ENCODE measurements at places on chromosomes 7 and 10. TPM values are rescaled to one million over a fixed set of nuclear protein-coding genes. Genes with fewer than 3 reads are reported as not detected.

Gene DYDC2
- total RNA-seq: not detected

Gene MCM10
- 0.08 TPM for total RNA-seq

Gene AHCYL2
- total RNA-seq: 3.1 TPM

Gene HOXA10
- not detected for total RNA-seq

Gene ACTA2
- 2.3 TPM for total RNA-seq

Gene PON1
- not detected for total RNA-seq

Gene LBX1
- not detected for total RNA-seq

Gene GJD4
- not detected for total RNA-seq

Gene CARD11
- total RNA-seq: 117 TPM

Gene BCCIP
- 41.3 TPM for total RNA-seq

Gene TMEM213
- not detected for total RNA-seq

Gene ASIC3
- 6.7 TPM for total RNA-seq

Gene PARP12
- total RNA-seq: 70.3 TPM

Gene ERVW-1
- not detected for total RNA-seq

Gene GHRHR
- not detected for total RNA-seq

Gene AKR1C3
- total RNA-seq: 0.57 TPM

Gene FXYD4
- total RNA-seq: not detected

Gene CCDC172
- total RNA-seq: not detected

Gene RSPH10B2
- total RNA-seq: 0.33 TPM

Gene TSPAN15
- total RNA-seq: 2.6 TPM

Gene IL15RA
- 4.8 TPM for total RNA-seq

Gene ANKRD22
- not detected for total RNA-seq

Gene NRCAM
- total RNA-seq: 14.8 TPM

Gene ZNF488
- not detected for total RNA-seq

Gene INHBA
- total RNA-seq: not detected

Gene GATA3
- total RNA-seq: 76.3 TPM

Gene PIP
- not detected for total RNA-seq

Gene SFXN4
- 10.5 TPM for total RNA-seq

Gene FOXI2
- total RNA-seq: not detected

Gene SLC35G1
- 1.9 TPM for total RNA-seq

Gene CDH23
- 10.1 TPM for total RNA-seq

Gene CLCN1
- total RNA-seq: not detected

Gene ZNF438
- 1.7 TPM for total RNA-seq

Gene TFR2
- 1.8 TPM for total RNA-seq

Gene HYAL4
- not detected for total RNA-seq

Gene DNAH11
- total RNA-seq: 0.25 TPM

Gene HTR7
- total RNA-seq: not detected

Gene GPR26
- total RNA-seq: not detected

Gene SLC39A12
- total RNA-seq: not detected

Gene RGR
- total RNA-seq: not detected

Gene PNLIPRP3
- total RNA-seq: not detected

Gene TWIST1
- not detected for total RNA-seq

Gene COBL
- 0.30 TPM for total RNA-seq

Gene CUBN
- total RNA-seq: 3.3 TPM

Gene ACSM6
- total RNA-seq: not detected

Gene FAM13C
- total RNA-seq: not detected

Gene ZNF25
- total RNA-seq: 3.0 TPM
